G401 (cell line): ENCODE measurements at places on chromosomes 4 and X.

DNA sequence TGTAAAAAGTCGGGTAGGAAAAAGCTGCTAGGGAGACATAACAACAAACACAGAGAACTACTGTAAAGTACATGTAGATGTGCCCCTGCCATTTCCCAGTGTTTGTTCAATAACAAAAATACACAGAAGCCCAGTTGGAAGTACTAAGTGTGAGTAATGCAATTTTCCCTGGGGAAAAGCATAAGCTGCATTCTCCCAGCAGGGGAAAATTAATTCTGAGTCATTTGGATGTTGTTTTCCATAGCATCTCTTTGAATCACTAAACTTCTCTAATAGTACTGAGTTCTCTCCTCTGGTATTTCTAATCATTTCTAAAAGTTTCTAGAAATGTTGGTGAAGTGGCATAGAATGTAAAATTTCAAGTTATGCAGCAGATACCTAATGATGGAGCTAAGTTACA, 1114.9 kb downstream of the C4orf33 start:
- DNase-seq = no peak

DNA sequence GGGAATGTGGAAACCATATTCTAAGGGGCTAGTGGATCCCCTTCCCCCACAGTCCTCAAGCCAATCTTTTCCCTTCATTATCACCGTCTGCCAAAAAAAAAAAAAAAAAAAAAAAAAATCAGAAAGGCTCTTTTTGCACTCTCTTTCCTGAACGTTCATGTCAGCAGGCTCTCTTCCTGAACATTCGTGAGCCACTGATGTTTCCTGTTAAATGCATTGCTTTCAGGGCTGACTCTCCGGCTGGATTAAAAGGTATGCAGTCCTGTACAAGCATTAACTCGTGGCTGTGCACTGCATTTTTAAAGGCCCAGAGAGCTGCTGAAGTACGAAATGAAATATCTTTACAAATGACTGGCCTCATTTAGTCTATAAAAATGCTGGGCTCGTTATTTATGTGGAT, 34.0 kb upstream of the TSPAN5 start:
- no peak for DNase-seq

DNA sequence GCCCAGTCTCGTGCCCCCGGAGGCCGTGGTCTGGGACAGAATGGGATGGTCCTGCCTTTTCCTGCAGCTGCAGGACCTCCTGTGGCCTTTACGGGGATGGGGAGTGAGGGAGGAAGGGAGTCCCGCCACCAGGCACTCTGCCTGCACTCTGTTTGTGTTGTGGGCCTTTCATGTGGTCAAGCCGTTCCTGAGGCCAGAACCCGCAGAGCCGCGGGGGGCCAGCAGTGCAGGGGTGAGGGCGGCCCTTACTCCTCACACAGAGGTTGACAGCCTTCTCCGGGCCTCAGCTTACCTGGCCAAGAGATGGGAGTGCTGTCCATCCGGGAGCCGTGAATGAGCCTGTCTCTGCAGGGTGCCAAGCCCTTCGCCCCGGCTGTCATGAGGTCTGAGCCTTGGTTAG, 230.7 kb downstream of the AFAP1 start:
- no peak for DNase-seq

DNA sequence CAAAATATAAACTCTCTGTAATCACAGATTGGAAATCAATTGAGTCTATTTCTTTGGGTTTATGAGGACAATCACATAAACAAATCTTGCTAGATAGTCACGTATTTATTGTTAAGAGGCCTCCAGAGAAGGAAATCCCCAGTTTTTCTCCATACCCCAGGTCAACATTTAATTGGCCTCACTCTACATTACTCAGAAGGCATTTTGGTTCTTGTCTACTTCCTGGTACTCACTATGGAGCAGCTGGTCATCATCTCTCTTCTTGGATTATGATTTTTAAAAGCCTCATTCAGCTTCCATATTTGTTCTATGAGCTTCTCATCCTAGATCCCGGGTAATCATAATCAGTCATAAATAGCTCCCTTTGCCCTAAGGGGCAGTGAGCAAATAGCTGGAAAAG, 81.6 kb upstream of the LNX1 start:
- no peak for DNase-seq

- no peak for DNase-seq
Observed at GRCh38 chrX:14573161-14573560, 43.8 kb downstream of the GLRA2 start.

DNA sequence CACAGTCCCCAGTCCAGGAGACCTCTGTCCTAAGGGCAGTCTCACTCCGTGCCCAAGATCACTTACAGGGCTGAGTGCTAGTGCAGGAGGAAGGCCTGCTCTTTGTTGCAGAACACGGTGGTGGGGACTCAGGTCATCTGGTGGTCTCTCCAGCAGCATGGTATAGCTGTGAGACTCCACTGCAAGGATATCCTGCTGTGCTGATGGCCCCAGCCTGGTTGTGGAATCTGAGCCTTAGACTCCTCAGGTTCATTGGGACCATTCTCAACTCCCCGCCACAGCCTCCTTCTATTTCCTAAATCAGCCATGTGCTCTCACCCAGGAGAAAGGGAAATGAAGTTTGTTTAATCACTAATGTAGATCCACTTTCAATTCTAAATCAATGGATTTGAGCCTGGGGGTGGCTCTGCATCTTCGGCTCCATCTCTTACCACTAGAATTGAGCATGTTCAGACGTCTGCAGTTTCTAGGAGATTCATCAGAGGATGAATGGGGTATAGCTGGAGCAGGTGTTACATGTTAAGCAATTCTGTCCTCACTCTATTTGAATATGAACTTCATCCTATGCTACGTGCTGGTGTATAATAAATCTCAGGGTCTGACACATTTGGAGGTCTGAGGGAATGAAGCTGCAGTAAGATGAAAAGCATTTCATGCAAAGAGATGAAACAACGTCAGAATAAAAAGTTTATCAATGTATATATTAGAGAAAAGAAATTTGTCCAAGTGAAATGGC, 189.2 kb downstream of the MGST2 start:
- no peak for DNase-seq

DNA sequence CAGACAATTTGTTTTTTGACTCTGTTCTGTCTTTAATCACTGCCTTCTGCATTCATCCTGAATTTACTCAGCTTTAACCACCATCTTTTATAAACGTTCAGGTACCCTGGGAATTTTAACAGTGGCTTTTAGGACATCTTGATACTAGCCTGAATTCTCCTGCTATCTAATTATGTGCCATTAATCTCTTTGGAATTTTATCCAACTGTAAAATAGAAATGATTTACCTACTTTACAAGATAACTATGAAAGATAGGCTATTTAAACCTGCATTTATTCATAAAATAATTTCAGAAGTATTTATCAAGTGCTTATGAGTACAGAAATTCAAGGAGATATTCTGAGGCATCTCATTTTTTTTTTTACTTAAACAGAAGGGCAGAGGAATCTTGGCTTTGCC, 146.5 kb upstream of the PLAC1 start:
- no peak for DNase-seq

GRCh38 chrX:41781500-41781899, 57.5 kb downstream of the GPR82 start:
- DNase-seq = peak; percentile 17

GRCh38 chr4:114136069-114136468, 156.6 kb upstream of the ARSJ start:
- DNase-seq = peak; percentile 77

DNA sequence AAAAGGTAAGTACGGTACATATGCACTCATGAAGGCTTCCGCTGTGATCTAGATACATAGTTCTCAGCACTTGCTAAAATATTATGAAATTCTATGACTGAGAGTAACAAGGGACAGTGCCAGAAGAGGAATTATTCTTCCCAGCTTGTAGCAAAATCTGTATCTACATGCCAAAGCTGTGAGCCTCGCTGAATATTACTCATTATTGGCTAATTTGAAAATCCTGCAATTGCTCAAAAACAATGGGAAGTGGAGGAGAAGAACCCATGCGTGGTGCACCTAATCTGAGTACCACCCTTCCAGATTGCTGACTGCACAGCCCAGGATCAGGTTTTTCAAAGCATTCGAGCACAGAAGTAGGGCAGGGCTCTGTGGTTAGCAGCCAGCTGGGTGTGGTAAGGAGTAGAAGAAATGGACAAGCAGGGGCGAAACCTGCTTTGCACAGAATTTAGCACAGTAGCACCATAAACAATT, 17.4 kb upstream of the PDCL2 start:
- DNase-seq = no peak

DNA sequence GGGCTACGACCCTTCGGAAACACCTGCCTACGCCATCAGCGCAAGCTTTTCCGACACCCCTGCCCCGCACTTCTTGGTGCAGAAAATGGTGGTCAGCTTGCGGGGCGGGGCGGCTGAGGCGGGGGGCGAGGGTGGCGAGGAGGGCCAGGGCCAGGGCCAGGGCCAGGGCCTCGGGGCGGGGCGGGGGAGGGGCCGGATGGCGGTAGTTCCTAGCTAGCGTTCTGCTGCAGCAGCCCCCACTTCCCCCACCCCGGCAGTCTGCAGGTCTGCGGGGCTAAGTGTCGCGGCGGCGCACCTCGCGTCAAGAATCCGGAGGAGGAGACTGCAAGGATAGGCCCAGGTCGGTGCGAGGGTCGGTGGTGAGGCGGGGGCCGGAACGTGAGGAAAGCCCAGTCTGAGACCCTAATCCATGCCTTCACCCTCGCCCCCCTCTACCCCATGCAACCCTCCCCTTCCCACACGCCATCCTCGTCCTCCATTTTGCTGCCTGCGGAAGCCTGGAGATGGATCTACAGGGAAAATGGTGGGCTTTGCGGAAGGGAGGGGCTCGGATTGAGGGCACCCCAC, 600 bp downstream of the BEX4 start:
- DNase-seq = peak; percentile 45

- DNase-seq = no peak
Observed at GRCh38 chr4:95256108-95256835, 292.5 kb downstream of the UNC5C start.

- no peak for DNase-seq
Observed at GRCh38 chr4:73212982-73213730, 45.4 kb downstream of the ANKRD17 start.

DNA sequence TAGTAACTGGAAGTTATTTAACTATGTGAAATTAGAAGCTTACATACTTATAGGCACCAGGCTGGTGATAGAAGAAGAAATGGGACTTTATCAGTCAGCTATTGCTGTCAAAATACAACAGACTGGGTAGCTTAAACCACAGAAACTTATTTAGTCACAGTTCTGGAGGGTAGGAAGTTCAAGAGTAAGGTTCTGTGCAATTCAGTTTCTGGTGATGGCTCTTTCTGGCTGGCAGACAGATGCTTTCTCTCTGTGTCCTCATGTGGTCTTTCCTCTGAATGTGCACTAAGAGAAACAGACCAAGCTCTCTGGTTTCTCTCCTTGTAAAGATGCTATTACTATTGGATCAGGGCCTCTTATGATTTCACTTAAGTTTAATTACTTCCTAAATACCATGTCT, 92.1 kb upstream of the ANKRD50 start:
- no peak for DNase-seq

- no peak for DNase-seq
Observed at GRCh38 chr4:183342541-183343533, 20.6 kb upstream of the CLDN24 start.

DNA sequence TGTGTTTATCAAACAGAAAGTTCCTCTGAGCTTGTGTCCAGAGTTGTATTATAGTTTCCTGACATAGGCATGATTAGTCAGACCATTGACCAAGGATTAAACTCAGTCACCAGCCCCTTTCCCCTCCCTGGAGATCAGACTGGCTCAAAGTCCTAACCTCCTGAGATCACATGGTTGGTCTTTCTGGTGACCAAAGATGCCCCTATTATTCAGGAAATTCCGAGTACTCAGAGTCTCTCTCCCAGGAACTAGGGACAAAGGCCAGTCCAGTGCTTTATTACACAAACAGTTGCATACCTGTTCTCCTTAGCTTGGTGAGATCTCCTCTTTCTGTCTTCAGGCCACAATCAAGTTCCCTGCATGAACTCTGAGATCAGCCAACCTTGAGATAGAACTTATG, 14.5 kb upstream of the ENPP6 start:
- DNase-seq = no peak

- DNase-seq = no peak
Observed at GRCh38 chrX:115449742-115450141, 111.2 kb upstream of the PLS3 start.

- DNase-seq = no peak
Observed at GRCh38 chr4:124290678-124291077, 421.9 kb downstream of the ANKRD50 start.

DNA sequence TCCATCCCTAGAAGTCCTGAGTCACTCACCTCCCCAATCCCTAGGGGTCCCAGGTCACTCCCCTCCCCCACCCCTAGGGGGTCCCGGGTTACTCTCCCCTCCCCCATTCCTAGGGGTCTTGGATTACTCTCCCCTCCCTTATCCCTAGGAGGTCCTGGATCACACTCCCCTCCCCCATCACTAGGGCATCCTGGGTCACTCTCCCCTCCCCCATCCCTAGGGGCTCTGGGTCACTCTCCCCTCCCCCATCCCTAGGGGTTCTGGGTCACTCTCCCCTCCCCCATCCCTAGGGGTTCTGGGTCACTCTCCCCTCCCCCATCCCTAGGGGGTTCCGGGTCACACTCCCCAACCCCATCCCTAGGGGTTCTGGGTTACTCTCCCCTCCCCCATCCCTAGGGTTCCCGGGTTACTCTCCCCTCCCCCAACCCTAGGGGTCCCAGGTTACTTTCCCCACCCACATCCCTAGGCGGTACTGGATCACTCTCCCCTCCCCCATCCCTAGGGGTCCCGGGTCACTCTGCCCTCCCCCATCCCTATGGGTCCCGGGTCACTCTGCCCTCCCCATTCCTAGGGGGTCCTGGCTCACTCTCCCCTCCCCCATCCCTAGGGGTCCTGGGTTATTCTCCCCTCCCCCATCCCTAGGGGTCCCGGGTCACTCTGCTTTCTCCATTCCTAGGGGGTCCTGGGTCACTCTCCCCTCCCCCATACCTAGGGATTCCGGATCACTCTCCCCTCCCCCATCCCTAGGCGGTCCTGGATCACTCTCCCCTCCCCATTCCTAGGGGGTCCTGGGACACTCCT, 2.1 kb downstream of the ASMTL start:
- no peak for DNase-seq

DNA sequence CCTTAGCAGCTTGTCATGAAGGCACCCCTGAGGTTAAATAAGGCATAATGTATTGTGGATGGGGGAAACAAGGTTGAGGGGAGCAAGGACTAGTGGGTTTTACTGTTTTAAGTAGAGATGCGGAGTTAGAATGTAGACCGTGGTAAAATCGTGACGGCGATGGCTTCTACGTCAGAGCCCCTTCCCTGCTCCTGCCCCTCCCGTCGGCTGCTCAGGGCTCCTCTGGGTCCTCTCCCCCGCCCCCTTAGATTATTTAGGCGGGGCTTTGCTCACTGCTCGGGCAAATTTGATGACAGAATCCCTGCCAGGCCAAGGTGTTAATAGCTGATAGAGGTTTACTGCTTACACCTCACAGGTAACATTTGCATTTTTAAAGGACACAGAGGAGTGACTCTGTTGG, 2.3 kb downstream of the FRMPD3 start:
- DNase-seq = peak; percentile 72
